ENCODE measurements at places on chromosomes 5 and 9.

DNA sequence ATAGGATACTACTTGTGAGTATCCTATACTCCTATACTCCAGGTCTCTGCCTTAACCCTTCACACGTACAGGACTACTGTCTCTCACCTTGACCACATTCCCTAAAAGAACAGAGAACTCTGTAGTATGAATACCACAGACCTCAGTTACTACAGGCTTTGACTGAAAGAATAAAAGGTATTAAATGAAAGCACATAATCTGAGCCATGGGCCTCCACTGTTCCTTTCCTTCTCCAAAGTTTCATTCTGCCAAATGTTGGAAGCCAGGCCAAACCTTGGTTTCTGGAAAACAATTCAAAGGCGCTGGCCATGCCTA, 191.5 kb downstream of the TSSK1B start:
- DNase-seq, result no peak

DNA sequence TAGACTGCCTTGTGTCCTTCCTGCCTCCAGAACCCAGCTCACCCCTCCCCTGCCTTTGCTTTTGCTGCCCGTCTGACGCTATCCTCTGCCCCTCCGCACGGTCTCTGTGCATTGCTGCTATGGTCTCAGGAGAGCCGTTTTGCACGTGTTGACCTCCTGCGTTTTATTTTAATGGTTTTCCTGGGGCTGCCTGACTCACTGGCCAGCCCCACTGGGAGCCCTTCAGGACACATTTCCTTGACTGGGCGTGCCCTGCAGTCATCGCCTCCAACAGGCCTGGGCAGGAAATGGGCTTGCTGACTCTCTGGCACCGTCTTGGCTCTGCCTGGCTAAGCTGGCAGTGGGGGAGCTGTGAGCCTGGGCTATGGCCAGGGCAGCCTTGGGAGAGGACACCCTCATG, 17.9 kb upstream of the ASS1 start:
- no peak for DNase-seq

DNA sequence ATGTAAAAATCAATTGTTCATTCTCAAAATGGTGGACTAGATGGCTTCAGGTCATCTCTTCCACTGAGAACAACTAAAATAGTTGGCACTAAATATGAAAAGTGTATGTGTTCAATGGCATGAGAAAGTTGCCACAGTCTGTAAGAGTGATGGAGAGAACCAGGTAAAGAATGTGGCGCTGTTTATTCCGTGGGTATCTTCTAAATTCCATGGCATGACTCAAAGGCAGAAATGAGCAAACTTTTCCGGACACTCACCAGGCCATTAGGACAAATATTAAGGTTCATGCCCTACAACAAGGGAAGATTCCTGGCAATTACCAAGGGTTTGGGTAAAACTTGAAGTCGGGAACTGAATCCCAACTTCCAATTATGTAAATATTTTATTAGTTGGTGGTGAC, 825.4 kb upstream of the CDH6 start:
- DNase-seq, result no peak

- no peak for DNase-seq
Observed at GRCh38 chr5:31157720-31158119, 35.8 kb upstream of the CDH6 start.

DNA sequence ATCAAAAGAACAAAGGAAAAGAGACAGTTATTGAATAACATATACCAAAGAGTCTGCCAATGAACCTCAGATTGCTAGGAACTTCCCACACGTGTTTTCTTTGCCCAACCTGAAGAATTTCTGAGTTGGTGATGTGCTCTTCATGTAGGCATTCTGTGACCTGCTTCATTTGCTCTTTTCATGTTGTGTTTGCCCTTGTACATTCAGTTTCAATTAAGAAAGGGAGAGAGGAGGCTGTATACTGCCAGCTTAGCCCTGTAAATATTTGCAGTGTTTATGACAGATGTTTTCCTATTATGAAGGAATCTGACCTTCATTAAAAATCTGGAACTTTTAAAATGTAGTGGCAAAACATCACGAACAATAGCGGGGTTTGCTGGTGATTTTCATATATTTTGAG, 168.5 kb downstream of the GAS1 start:
- DNase-seq, result no peak

DNA sequence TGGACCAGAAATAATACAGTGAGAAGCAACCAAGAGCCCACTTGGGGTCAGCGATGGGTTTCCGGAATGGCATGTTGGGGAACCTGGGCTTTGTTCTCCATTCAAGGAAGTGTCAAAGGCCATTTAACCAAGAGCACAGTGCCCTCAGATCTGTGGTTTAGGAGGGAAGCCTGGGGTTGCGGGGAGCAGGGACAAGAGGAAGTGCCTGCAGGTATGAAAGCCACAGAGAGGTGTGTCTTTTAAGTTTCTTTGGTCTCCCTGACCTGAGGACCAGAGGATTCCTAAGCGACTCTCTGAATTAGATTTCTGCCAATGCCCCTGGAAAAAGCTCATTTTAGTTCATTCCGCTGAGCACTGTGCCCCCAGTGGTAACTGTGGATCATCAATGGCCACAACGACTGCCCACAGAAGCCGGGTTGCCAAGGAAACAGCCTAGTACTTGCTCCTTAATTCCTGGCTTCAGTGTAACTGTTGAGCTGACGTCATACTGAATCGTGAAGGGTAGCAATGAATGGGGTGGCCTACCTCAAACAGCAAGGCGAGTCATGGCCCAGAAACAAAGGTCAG, 107.3 kb upstream of the SPIN1 start:
- DNase-seq, result no peak

GRCh38 chr9:134709512-134710270, 68.1 kb downstream of the COL5A1 start:
- no peak for DNase-seq

GRCh38 chr5:93219641-93220145, 361.3 kb downstream of the NR2F1-AS1 start:
- DNase-seq, result no peak

DNA sequence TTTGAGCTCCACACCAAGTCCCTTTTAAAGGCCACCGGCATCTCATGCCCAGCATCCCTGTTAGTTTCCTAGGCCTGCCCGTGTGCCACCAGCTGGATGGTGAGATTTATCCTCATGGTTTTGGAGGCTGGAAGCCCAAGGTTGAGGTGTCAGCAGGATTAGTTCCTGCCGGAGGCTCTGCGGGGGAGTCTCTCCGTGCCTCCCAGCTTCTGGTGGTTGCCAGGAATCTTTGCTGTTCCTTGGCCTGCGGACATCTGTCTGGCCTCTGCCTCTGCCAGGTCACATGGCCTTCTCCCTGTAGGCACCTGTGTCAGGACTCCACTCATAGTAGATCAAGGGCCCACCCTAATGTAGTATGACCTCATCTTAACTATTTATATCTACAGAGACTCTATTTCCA, 45.4 kb downstream of the JADE2 start:
- DNase-seq, result no peak

DNA sequence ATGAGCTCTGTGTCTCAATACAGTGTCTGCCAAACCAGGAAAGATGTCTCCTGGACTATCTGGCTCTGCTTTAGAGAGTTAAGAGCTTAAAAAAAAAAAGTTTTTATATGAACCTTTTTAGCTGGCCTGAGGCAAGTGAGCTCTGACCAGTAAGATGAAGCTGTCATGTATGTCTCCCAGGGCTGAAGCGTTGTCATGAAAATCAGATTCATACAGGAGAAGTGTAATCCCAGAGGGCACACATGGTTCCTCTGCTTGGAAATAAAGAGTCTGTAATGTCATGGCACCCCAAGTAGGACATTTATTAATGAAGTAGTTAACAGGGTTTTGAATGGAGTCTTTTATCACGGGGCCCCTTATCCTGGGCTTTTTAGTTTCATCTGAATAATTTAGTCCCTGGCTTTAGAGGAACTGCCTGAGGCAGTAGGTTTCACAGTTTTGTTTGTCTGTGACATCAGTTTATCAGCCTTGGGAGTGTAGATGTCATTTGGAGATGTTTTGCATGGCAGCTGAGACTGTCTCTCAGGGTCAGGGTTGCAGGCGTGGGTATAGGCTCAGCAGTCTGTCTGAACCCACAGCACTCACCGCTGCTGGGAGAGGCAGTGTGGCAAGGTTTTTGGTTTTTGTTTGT, 223.3 kb downstream of the DIRAS2 start:
- DNase-seq, result no peak

DNA sequence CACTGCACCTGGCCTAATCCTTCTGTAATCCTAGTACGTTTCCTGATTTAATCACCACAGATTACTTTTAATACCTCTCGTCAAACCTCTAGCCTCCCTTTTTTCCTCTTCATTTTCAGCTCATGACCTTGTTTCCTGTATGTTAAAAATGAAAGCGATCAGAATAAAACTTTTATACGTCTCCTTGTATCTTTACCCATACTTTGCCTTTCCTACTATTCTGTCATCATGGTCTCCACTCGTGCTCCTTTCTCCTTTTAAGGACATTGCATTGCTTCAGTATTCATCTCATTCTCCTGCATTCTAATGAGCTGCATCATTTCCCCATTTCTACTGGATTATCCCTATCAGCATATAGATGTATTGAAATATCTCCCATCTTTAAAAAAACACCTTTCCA, 8.5 kb downstream of the CDC42SE2 start:
- no peak for DNase-seq

- no peak for DNase-seq
Observed at GRCh38 chr9:136947955-136948510, 3.0 kb downstream of the C8G start.

GRCh38 chr5:127930311-127930710, 153.3 kb upstream of the SLC12A2 start:
- no peak for DNase-seq

DNA sequence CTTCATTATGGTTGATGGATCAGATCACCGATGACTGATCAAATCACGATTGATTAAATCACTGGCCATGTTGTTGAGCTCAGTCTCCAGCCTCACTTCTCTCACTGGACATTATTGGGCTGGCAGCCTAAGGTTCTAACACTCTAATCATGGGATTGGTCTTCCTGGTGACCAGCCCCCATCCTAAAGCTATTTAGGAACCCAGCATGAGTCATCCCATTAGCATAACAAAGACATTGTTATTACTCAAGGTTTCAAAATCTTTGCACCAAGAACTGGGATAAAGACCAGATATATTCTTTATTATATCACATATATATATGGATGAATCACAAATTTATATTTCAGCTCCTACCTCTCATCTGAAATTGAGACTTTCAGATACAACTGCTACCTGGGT, 272.1 kb upstream of the IL12B start:
- DNase-seq, result no peak

DNA sequence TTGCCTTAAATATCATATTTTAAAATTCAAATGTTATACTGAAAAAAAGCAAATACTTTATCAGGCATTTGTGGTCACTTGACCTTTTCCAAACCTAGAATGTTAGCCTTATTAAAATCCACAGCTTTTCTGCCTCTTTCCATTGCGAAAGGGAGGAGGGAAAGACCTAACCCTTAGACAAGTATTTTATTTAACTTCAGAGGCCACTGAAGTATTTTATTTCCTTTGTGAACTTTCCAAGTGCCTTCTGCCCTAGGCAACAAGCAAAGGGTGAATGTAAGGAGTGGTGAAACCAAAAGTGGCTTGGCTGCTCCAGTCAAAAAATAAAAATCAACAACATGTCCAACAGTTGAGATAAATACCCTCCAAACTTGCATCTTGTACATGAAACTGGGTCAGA, 376.1 kb downstream of the EFNA5 start:
- DNase-seq, result no peak

DNA sequence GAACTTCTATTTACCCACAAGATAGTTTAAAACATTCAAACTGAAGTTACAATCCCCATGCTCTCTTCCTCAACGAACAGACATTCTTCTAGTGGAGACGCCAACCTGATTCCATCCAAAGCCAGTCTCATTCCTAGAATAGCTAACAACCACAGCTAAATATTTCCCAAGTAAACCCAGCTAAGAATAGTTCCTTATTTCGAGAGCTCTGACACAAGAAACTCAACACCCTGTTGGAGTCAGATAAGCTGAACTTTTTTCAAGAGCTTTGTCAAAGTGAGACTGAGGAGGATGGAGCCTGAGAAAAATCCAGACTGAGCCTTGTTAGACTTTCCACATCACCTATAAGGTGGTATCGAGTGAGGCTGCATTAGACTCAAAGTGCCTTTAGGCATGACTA, 56.7 kb upstream of the RPS23 start:
- no peak for DNase-seq

DNA sequence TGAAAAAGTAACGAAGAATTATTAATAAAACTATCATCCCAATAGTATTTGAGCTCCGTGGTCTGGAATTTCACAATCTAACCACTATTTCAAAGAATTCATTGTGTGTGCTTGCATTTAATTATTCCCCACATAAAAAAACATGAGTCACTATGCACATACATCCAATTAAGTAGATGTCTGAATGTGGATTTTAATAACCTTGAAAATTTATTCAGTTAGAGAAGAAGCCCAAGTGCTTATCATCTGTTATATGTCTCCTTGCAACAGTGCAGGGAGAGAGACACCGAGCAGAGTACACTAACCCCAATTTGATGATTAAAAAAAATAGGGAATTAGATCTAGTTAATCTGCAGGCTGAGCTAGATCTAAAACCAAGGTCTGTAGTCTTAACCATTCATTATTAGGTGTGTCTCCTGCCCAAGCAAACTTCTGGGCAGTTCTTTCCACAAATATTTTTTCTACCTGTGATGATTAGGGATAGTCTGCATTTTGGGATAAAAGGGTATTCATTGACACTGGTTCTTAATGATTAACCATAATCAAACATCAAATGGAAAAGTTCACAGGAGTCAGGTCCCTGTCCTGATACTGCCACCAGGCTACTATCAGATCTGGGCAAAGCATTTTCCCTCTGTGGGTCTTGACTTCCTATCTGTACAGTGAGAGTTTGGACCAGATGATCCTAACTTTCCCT, 164.2 kb downstream of the GRIA1 start:
- DNase-seq, result no peak

DNA sequence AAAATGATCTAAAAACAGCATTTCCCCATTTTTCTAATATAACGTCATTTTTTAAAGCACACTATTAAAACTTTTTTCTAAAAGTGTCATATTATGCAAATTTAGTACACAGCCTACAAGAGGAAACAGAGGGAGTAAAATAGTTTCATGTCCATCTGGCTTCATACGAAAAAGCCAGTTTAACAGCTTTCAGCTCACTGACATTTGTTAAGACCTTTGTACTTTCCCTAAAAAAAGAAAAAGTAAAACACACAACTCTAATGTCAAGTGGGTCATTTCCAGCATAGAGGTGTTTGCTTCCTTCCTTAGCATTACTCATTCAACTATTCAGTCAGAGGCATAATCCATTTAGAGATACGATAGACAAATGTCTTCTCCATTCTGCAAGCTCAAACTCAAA, 49.4 kb downstream of the ABHD17B start:
- no peak for DNase-seq

GRCh38 chr5:42270771-42271170, 152.5 kb upstream of the GHR start:
- no peak for DNase-seq

GRCh38 chr9:107707428-107707837, 217.9 kb upstream of the KLF4 start:
- no peak for DNase-seq

GRCh38 chr5:111930449-111930848, 173.5 kb upstream of the NREP start:
- no peak for DNase-seq

All from esophagus squamous epithelium (tissue), 5 donors.